ENCODE measurements at places on chromosomes 11 and 22.

DNA sequence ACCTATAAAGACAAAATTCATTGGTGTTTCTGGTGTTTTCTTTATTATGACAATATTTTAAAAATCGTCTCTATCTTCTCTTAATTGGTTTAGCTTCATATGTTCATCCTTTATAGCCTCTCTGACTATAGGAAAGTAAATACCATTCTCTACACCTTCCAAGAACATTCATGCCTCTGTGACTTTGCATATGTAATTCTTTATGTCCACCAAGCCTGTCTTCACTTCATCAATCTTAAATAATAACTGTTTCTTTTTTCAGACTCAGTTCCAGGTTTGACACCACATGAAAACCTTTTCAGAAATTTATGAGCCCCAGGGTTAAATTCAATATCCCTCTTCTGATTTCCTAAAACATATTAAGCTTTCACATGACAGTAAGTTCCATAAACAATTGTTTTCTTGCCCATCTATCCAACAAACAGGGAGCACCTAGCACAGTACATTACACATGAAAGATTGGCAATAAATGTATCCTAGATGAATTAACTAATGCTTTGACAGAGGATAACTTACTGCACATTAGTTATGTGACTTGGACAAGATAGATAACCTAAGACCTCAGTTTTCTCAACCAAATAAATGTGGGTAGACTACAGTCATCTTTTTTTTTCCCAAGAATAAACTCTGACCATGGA is 886.1 kb downstream of the LRRC4C start:
- no peak for DNase-seq

DNA sequence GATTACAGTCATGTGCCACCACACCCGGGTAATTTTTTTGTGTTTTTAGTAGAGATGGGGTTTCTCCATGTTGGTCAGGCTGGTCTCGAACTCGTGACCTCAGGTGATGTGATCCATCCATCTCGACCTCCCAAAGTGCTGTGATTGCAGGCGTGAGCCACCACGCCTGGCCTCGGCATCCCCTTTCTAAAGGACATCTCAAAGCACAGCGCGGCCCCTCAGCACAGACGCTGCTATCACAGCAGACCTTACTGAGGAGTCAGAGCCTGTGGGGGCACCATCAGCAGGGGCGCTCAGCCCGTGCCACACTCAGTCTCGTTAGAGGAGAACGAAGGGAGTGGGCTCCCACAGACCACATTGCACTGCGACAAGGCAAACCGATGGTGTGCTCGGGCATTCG is 19.4 kb downstream of the CELSR1 start:
- DNase-seq: no peak

- peak; percentile 54 for DNase-seq
These were observed 29.6 kb downstream of the CAT start for GRCh38 chr11:34468209-34468841.

DNA sequence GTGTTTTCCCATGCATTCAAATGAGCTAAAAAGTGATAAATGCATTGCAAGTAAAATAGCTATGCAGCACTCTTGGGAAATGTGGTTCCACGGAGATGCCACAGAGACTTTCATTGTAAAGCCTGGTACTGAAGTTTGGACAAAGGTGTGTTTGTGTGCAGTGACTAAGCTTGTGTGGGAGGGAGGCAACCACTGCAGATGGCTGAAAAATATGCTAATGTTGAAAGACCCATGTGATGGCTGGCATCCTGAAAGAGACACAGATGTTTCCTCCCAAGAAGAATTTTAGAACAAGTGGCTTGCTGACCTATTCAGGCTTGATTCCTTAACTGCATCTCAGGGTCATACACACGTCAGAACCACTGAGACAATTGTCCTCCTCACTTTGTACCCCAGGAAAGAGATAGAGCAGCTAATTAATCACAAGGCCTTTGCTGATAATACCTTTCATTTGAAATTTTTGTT is 73.8 kb downstream of the FAM76B start:
- DNase-seq: no peak

GRCh38 chr11:45722144-45722543 is 56.7 kb upstream of the CHST1 start:
- DNase-seq: no peak

DNA sequence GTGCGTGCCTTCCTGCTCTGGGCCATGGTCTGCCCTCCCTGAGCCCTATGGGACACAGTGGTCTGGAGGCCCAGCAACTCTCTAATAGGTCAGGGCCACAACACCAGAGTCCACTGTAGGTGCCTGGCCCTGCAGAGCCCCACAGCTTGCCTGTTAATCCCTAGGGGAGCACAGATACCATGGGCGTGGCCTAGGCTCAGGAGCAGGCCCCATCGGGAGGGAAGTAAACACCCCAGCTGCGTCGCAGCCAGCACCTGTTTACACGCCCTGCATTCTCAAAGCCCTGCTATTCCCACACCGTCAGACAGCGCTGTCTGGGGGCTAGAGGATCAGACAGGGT is 2.5 kb downstream of the KCTD17 start:
- no peak for DNase-seq

DNA sequence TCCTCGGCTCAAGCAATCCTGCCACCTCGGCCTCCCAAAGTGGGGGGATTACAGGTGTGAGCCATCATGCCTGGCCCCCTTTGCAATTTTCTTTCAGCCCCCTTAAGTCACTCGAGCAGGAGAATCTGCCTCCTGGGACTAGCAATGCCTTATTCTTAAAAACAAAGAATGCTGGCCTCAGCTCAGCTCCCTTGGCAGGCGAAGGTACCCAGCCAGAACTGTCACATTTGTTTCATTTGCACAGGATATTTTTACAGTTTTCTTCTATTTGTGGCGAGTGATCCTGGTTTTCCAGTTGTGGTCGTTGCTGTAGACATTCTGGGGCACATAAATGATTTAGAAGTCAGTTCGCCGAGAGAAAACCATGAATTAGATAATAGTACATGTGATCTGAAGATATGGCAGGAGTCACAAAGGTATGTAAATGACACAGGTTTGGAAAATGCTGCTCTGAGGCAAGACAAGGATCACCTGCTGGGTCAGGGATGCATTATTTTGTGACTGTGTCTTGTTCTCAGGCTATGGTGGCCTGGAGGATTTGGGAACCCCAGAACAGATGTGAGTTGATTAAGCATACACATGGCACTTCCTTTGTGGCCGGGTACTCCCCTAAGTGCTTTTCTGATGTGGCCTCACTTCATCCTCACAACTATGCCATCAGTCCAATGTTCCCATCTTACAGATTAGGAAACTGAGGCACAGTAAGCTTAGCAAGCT is 51.2 kb upstream of the SLC22A12 start:
- no peak for DNase-seq

DNA sequence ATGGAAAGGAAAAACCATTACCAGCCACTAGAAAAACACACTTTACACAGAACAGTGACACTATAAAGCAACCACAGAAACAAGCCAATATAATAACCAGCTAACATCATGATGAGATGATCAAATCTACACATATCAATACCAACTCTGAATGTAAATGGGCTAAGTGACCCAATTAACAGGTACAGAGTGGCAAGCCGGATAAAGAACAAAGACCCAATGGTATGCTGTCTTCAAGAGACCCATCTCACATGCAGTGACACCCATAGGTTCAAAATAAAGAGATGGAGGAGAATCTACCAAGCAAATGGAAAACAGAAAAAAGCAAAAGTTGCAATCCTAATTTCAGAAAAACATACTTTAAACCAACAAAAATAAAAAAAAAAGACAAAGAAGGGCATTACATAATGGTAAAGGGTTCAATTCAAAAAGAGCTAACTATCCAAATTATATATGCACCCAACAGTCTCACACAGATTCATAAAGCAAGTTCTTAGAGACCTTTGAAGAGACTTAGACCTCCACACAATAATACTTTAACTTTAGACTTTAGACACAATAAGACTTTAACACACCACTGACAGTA is 160.3 kb upstream of the TMEM45B start:
- DNase-seq: no peak

DNA sequence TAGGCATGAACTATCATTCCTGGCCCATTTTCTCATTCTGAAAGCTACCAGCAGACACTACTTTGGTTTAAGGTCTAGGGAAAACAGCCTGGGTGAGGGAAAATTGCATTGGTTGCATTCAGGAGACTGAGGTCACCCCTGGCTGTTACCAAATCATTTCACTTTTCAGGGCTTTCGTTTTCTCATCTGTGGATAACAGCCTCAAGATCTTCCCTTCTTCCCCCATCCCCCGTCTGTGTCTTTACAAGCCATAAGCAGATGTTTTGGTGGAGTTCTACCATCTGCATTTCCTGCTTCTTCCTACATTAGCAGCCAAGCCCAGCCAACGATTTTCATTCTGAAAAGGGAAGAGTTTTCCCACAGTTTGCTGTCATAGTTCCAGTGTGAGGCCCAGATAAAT is 130.4 kb downstream of the HIPK3 start:
- no peak for DNase-seq

DNA sequence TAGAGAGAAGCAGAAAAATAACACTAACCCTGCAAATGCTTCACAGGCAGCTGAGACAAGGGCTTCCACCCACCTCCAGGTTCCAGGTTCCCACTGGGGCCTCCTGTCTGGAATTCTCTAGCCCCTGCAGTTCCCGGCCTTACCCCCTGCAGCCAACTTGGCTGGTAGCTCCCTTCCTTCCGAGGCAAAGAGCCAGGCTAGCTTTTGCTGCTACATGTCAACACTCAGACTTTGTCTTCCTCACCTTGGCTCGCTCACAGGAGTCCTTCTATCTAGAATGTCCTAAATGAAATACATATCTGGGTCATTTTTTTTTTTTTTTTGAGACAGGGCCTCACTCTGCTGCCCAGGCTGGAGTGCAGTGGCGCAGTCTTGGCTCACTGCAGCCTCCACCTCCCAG is 9.9 kb upstream of the TTLL1 start:
- DNase-seq: no peak

- DNase-seq: no peak
These were observed 10.7 kb downstream of the CWF19L2 start for GRCh38 chr11:107446822-107447431.

- no peak for DNase-seq
These were observed 6.9 kb downstream of the C22orf39 start for GRCh38 chr22:19440411-19441195.

DNA sequence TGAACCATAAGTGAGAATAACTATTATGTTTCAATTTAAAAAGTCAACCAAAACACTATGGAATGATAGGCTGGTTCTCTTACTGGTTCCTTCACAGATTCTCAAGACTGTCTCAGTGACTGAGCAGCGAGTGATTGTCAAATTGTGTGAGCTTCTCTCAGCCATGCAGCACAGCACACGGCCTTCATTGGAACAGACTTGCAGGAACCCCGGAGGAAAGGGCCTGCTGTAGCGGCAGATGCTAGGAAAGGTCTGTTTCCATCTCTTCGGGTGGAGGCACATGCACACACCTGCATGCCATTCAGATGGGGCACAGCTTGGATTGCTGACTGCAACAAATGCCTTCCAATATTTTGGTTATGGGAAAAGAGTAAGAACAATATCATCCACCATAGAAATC is 741.8 kb downstream of the OPCML start:
- DNase-seq: no peak

DNA sequence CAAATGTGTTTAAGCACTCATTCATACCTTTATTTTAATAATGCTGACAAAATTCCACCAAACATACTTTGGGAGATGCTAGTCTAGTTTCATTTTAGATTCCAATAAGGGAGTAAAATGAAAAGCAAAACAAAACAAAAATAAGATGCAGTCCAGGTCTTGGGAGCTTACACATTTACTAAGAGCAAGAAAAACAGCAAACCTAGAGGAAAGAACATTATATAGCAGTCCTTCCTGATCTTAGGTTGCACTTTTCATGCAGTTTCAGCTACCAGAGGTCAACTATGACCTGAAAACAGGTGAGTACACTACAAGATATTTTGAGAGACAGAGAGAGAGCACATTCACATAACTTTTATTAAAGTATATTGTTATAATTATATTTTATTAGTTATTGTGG is 1100.9 kb downstream of the DLG2 start:
- no peak for DNase-seq

- DNase-seq: no peak
These were observed 100.3 kb downstream of the SNX19 start for GRCh38 chr11:130815956-130816355.

DNA sequence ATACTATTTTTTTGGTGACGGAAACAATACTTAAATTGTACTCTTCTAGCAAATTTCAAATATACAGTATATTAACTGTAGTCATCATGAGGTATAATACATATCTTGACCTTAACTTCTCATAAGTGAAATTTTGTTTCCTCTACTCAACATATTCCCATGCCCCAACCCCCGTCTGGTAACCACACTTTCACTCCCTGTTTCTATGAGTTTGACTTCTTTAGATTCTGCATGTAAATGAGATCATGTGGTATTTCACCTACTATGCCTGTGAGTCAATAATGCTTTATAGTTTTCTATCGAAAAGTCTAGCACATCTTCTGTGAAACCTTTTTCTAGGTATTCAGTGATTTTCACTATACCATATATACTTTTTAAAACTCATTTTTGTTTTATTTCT is 663.2 kb downstream of the CNTN5 start:
- DNase-seq: no peak

GRCh38 chr22:30239488-30240405 is 6.8 kb downstream of the LIF start:
- DNase-seq: no peak

GRCh38 chr11:121777056-121777455 is 324.3 kb upstream of the SORL1-AS1 start:
- no peak for DNase-seq

- DNase-seq: no peak
These were observed 757.5 kb downstream of the NELL1 start for GRCh38 chr11:21426931-21427330.

- no peak for DNase-seq
These were observed 45.9 kb downstream of the ARHGAP32 start for GRCh38 chr11:129146191-129146590.

DNA sequence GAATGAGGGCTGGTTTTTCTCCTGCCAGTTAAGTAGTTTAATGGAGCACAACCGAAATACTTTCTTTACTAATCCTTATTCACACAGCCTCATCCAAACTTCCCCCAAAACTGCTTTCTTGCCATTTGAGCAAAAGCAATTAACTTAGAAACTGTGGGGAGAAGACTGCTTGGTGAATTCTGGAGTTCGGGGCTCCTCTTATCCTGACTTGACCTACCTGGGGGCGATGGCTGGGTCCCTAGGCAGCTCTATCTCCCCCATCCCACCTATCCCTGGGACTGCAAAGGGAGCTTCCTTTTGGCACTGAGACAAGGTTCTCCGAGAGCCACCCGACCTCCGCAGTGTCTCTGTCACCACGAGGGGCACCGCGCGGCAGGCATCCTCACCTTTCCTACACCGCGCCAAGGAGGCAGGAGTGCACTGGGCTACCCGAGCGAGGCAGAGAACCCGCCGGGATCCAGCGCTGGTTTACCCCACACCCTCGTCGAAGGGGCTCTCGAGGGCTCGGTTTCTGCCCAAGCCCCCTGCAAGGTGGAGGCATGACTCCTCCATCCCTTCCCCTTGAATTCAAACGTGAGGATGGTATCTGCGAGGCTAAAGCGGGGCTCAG is 759 bp downstream of the DESI1 start:
- DNase-seq: no peak

GRCh38 chr11:122697636-122698167 is 42.2 kb downstream of the UBASH3B start:
- DNase-seq: peak; percentile 99
